ENCODE measurements at places on chromosomes 6 and 20.

DNA sequence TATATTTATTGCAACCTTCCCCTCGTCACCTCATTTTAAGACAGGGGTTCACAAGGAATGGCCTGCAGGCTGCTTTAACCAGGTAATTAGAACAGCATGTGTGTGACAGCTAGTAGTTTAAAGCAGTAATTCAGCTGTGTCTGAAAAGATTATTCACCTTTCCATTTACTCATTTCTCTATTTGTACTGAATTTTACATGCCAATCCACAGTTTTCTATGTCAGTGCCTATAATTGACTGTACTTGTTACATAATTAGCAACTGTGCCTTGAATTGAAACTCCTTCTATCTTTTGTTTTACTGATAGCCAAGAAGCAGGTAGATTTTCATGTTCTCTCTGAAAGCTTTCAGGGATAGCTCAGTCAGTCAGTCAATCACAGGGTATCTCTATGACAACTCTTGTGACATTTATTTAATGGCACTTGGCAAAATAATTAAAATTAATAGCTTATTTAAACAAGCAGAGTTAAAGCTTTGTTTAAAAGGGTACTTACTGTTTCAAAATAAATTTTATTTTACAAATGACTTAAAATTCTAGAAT, 214.0 kb downstream of the ZFAND3 start:
- DNase-seq: peak; percentile 17

DNA sequence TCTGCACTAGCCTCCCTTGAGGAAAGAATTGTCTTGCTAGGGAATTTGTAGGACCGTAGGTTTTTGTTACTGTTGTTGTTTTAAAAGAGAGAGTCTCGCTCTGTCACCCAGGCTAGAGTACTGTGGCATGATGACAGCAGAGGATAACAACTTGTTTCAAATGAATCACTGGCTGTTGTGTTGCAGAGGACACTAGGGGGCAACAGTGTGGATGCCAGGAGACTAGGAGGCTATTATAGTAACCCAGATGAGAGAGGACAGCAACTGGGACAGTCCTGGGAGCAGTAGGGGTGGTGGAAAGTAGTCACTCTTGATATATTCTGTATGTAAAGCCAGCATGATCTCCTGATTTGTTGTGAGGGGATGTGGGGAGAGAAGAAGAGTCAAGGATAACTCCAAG, 41.8 kb upstream of the LAMA4 start:
- DNase-seq: no peak

- DNase-seq: no peak
Measured at GRCh38 chr6:14727494-14728395, 518.1 kb upstream of the JARID2 start.

- no peak for DNase-seq
Measured at GRCh38 chr6:81865712-81866111, 113.2 kb upstream of the TENT5A start.

GRCh38 chr6:74091794-74092157, 395.8 kb downstream of the CD109 start:
- DNase-seq: no peak

GRCh38 chr6:10175362-10175761, 239.5 kb downstream of the TFAP2A start:
- DNase-seq: no peak

- no peak for DNase-seq
Measured at GRCh38 chr6:140276133-140276532, 901.7 kb upstream of the CITED2 start.

DNA sequence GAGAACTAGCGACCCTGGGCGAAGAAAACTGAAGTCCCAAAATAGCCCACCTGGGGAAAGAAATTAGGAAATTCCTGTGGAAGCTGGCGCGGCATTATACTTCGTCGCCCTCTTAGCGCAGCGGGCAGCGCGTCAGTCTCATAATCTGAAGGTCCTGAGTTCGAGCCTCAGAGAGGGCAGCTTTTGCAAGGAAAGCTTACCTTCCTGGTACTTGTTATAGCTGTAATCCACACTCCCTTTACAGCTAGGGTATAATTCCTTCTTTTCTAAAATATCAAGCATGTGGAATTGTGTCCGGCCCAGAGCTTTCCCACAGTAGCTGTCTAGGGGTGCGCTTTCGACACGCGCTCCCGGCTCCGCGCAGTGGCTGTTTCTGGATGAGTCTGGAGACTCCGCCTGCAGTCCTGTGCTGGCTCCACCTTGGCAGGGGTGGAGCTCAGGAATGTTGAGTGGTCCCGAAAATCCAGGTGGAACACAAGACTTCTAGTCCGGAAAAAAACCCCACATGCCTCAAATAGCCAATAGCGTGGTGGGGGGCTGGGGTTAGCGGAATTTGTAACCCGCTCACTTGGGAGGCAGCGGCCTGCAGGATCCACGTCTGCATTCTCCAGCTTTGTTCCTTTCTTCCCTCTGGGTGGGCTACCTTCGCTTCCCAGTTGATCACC, 83.7 kb upstream of the ZNF322 start:
- no peak for DNase-seq

- no peak for DNase-seq
Measured at GRCh38 chr6:93327857-93328256, 91.5 kb downstream of the EPHA7 start.

GRCh38 chr6:115766745-115767462, 293.8 kb downstream of the FRK start:
- no peak for DNase-seq

DNA sequence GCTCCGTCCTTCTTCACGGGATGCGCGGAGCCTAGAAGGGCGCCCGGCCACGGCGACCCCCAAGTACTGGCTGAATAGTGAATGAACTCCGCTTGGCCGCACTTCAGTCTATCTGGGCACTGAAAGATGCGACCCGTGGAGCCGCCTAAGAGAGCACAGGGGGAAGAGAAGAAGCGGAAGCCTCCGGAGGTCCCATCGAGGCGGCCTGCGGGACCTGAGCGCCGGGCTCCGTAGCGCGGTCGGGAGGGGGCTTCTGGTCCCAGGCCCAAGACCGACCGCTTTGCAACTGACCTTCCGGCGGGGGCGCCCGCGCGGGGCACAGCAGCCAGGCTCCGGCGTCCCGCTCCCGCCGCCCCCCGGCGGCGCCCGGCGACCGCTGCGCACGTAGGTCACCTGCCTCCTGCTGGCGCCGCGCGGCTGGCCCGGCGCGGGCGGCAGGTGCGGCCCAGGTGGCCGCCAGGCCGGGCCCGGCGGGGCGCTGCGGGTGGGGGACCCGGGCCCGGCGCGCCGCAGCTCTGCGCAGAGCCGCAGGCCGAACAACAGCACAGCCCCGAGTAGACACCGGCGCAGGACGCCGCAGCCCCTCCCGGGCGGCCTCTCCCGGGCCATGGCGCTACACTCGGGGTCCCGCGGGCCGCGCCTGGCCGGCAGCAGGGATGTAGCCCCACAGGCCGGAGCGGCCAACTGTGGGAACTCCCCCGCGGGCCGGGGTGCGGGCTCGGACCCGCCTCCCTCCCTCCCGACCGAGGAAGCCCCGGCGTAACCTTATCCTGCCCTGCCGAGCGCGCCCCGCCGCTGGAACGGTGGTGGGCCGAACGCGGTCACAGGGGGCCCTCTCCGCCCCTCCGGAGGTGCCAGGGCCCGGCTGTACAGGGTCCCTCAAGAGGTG, at the start of gene METTL24:
TSS of gene METTL24 (minus strand) at position 686 of the 889 bp plus-strand sequence. CDS start at position 609, 77 bp downstream.
- peak; percentile 33 for DNase-seq
